ENCODE measurements at places on chromosomes 12 and 14.

DNA sequence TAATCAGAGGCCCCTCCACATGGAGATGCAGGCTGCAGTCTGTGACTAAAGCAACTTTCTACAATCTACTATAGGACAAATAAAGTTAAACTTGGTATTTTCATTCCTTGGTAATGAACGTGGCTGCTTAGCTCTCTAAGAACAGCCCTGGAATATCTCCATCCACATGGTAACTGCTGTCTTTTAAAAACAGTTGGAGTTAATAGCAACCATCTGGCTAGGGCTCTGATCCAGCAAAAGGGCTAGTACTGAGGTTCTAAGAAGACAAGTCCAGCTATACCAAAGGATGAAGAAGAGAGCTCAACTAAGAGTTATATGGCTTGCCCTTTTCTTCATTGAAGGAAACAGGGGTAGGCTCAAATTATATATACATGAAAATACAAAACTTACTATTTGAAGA is 920.1 kb downstream of the FLRT2 start:
- DNase-seq, result no peak

GRCh38 chr14:58635091-58635830 is 2.5 kb upstream of the DACT1 start:
- no peak for DNase-seq

- no peak for DNase-seq
These were observed 9.5 kb upstream of the NUMB start for GRCh38 chr14:73467800-73468199.

GRCh38 chr12:101941306-101942249 is 64.2 kb downstream of the DRAM1 start:
- no peak for DNase-seq

GRCh38 chr12:3881281-3881950 is 8.2 kb upstream of the PARP11 start:
- no peak for DNase-seq

DNA sequence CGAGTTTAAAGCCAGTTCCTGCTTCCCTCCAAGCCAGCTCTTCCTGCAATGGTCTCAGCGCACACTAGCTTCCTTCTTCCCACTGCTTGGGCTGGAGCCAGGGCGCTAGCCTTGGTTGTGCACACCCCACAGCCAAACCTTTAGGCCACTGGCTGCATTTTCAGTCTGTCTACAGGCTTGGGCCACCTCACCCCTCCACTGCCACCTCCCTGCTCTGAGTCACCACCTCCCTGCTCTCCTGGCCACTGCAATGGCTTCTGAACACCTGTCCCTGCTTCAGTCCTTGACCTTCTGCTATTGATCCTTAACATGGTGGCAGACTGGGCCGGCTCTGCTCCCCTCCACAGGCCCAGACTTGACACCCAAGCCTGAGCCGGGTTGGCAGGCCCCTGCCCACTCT is 151.1 kb downstream of the RBM19 start:
- no peak for DNase-seq

DNA sequence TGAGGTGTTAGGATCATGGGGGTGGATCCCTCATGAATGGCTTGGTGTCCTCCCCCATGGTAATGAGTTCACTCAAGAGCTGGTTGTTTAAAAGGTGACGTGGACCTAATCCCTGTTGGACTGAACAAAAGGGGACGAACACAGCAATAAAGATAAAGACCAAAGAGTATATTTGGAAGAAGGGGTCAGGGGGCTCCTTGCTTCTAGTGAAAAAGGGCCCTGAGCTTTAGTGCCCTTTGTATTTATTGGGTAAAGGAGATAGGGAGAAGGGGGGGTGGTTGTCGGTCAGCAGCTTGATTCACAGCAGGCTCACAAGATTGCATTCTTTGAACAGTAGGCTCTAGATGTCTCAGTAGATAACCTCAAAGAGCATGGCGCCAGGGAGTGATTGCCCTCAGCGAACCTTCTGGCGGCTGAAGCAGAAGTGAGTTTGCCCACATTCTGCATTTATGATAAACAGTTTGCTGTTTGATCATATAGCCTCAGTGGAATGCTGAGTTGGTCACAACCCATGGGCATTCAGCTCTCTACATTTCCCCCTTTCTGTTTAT is 25.9 kb upstream of the MAPKAPK5 start:
- no peak for DNase-seq

- no peak for DNase-seq
These were observed 271.1 kb downstream of the RERGL start for GRCh38 chr12:17818931-17819330.
